ENCODE measurements at places on chromosomes 6 and 20.

- no peak for DNase-seq
Measured at GRCh38 chr20:24895431-24895830, 53.6 kb upstream of the CST7 start.

DNA sequence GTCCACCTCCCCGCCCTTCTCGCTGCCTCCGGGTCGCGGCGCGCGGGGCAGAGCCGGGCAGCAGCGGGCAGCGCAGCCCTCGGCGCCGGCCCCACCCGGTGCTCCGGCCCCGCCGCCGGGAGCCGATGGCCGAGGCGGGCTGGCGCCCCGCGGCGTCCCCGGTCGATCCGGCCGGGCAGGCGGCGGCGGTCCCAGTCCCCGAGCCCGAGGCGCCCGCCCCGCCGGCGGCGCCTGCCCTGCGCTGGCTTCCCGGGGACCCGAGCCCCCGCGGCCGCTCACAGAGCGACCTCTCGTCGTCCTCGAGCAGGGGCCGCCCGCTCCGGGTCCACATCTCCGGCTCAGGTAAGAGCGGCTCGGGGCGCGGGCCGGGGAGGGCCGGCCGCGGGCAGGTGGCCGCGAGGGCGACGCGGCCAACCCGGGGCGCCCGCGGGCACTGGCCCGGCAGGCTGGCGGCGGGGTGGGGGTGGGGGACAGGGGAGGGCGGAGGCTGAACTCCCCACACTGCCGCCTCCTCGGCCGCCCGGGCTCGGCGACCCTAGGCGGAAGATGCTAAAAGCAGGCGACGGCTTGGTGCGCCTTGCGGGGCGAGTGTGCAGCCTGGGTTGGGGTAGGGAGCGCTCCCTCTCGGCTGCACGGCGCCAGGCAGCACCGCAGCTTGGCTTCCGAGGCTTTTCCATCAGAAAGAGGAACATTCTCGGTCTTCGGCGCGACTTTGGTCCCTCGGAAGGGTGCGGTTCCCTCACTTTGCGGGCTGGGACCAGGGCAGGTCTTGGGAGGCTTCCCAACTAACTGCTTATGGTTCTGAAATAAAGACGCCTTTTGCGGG lies 25.6 kb upstream of the FUCA2 start:
- peak; percentile 63 for DNase-seq

- DNase-seq, result no peak
Measured at GRCh38 chr20:36800410-36800809, 26.8 kb upstream of the DSN1 start.

DNA sequence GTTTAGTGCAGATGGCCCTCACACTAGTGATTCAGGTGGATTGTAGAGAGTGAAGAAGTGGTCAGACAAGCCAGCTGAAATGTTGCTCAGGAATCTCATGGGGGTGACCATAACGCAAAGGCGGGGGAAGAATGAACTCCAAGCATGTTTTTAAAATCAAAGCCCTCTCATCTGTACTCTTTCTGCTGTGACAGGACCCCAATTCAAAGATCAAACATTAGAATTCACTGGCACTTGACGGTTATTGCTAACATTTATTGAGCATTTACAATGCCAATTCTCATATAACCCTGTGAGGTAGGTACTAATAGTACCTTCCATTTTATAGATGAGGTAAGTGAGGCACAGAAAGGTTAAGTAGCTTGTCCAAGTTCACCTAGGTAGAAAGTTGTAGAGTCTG lies 15.7 kb downstream of the ABRACL start:
- DNase-seq, result no peak

DNA sequence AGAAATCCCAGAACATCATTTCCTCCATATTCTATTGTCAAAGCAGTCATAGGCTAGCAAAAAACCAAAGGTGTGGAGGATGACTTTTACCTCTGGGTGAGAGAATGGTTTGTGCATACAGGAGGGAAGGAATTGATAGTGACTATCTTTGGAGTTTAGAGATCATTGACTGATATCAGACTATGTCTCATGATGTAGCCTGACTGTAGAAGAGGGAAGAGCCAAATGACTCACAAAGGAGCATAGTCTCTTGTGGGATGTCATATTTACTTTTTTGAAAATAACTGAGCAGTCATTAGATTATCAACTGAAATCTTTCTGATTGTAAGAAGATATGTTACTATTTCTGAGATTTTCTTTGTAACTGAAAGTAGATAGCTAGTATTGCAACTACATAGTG lies 158.5 kb downstream of the FLRT3 start:
- no peak for DNase-seq

GRCh38 chr6:82629921-82630320 lies 266.3 kb downstream of the TPBG start:
- no peak for DNase-seq

DNA sequence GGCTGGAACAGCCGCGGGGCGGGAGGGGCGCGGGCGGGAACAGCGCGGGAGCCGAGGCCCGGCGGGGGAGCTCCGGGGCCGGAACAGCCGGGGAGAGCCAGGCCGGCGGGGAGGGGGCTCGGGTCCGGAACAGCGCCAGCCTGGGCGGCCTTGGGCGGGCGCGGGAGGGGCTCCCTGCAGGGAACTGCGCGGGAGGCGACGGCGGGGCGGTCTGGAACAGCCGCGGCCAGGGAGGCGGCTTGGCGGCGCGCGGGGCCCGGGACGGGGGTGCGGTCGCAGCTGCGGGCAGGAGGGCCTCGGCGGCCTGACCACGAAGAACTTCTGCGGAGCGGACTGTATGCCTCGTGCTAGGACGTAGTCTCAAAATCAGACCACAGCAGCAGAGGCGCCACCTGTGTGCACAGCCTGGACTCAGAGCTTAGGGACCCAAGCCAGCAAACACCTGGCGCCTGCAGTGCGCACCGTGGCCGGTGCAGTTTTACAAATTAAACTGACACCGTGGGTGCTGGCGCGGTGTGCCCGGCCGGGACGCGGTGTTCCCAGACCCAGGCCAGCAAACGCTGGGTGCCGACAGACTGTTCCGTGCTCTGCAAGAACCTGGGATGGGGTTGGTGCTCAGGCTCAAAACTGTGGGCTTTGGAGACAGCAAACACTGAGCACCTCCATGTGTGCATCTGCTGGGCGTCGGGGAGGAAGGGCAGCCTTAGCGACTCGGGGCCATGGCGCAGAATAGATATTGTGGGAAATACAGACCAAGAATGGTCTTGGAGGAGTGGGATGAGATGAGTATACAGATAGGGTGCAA lies 572 bp downstream of the ZNF341 start:
- peak; percentile 74 for DNase-seq
